ENCODE measurements at places on chromosomes 12 and 14.
A peak's percentile ranks its signal among the peaks of the same experiment; 100 is the strongest.

- no peak overlapping the region for H3K27ac ChIP-seq
- no peak for DNase-seq
- no peaks in the 10 kb centered on the region for H3K36me3 ChIP-seq
- peaks cover 10% of the 10 kb centered on the region for H3K27me3 ChIP-seq
- peaks cover 2% of the 10 kb centered on the region for H3K4me1 ChIP-seq
Measured at GRCh38 chr12:6262623-6263022, 47.9 kb upstream of the PLEKHG6 start.

DNA sequence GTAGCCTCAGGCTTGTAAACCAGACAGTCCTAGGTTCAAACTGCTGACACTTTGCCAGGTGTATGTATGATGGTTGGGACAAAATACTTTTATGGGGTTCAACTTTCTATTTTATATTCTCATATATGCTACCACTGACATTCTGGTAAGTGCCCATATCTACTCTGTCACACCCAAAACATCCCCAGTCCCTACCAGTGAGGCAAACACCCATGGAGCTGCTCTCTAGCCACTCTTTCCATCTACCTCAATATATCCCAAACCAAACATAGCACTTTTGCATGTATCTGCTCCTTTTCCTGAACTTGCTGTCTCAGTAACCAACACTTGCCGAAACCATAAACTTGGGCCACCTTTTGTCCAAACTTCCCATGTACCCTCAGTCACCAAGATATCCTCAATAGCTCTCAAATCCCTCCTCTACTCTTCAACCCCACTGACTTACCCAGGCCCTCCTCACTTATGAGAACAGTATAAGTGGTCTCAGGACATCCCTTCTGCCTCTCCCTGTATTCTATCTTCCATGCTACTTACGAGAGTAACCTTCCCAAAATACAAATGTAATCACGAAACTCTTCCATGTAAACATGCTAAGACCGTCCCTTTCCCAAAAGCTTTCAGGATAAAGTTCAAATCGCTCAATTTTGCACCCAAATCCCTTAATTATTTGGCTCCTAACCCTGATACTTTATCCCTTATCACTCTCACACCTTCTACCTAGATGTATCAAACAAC, 3.6 kb downstream of the GALC start:
- H3K27me3 ChIP-seq, result no peaks in the 10 kb centered on the region
- no peak for DNase-seq
- peaks cover 38% of the 10 kb centered on the region for H3K4me1 ChIP-seq
- no peak overlapping the region for H3K4me3 ChIP-seq
- no peak overlapping the region for H3K27ac ChIP-seq

DNA sequence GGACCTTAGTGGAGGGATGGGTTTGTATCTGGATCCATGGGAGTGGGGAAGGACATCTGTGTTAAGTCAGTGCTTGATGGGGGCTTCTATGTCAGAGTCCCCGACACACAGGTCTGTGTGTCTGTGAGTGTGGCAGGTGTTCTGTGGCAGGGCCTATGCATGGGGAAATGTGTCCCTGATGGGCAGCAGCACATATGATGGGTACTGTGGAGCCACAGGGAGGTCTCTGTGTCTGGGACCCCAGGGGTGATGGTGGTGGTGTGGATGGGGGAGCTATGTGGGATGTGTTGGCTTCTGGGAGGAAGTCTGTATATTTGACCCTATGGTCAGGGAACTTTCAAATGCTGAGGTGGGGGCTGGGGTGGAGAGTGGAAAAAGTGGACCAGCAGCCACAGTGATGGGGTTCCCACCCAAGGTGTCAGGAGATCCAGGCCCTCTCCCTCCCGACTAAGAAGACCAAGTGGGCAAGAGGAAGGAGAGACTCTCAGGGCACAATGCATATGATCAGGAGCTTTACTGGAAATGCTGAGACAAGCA, 16.5 kb downstream of the KRT7 start:
- H3K36me3 ChIP-seq, result peaks cover 25% of the 10 kb centered on the region
- H3K4me3 ChIP-seq, result no peak overlapping the region
- peaks cover 8% of the 10 kb centered on the region for H3K27me3 ChIP-seq
- peak overlapping the region; percentile 77 for H3K27ac ChIP-seq

- no peak overlapping the region for H3K4me3 ChIP-seq
- no peaks in the 10 kb centered on the region for H3K36me3 ChIP-seq
- no peak overlapping the region for H3K27ac ChIP-seq
- no peak for DNase-seq
- H3K4me1 ChIP-seq, result peaks cover 1% of the 10 kb centered on the region
Measured at GRCh38 chr12:12902036-12902435, 10.7 kb downstream of the GPRC5A start.

DNA sequence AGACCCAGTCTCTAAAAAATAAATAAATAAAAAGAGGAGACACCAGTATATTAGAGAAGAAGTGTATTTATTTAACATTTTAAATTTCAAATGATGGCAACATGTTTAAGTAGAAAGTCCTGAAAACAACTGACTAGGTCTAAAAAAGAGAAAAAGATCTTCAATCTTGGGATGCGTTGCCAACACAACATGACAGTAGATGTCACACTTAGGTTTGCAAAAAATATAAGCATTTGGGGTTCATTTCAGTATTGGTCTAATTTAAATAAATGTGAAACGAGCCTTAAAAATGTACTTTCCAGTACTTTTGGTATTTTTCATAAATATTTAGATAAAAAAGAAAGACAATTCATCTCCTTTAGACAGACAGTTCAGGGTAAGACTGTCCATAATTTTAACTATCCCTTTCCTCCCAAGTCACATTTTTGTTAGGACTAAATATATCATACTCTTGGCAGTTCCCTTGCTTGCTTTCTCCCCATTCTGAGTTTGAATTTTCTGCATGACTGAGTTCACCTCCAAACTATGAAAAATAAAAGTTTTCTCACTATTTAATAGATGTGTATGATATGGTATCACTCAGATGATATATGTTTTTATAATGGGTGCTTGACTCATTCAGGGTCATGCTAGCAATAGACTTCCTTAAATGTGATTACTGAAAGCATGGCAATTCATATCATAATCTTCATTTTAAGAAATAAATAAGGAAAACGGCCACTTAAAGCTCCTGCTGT, 4.3 kb downstream of the C14orf93 start:
- H3K27me3 ChIP-seq, result no peaks in the 10 kb centered on the region
- no peak for DNase-seq
- H3K27ac ChIP-seq, result peak overlapping the region; percentile 98
- H3K4me1 ChIP-seq, result peaks cover 49% of the 10 kb centered on the region
- H3K36me3 ChIP-seq, result peaks cover 5% of the 10 kb centered on the region

DNA sequence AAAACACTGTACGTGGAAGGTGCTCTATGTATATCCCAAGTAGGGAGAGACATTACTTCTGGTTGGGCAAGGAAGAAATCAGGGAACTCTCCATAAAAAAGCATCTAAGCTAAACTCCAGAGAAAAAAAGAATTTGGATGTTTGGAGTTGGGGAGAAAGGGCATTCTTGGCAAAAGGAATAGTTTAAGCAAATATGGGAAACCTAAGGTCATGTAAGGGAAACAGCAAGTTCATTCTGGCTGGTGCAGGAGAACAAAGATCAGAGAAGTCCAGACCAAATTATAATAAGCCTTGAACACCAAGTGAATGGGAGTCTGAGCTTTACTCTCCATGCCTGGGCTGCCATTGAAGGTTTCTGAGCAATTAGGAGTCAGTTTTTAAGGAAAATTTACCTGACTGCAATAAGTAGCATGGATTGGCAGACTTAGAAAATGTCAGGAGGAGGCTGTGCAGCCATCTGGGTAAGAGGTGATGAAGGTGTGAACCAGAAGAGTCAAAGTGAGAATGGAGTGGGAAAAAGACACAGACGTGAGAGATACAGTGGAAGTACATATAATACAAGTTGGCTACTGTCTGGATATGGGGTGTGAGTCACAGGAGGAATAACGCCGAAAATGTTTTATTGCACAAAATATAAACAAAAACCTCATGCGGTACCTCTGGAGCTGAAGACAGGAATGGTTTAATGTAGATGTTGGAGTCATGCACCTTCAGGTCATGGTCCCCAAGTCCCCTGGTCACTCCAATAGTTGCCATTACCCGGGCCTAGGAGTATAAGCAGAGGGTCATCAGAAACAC, 222.6 kb downstream of the MON2 start:
- no peaks in the 10 kb centered on the region for H3K36me3 ChIP-seq
- H3K4me3 ChIP-seq, result no peak overlapping the region
- no peak overlapping the region for H3K27ac ChIP-seq
- H3K4me1 ChIP-seq, result no peaks in the 10 kb centered on the region

DNA sequence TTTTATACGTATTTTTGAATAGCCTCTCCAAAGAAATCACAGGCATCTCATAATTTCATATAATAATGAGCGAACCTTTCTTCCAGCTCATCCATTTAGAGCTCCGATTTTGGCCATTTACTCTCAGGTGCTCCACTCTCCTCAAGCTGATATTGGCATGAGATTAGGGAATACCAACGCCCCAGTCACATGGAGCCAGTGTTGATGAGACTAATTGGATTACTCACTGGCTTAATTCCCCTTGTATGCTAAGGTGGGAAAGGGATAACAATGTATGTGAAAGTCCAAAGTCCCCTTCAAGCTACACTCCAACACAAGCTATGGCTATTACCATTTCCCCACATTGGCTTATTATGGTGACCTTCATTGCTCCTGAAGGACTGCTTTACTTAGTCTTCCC, 76.6 kb upstream of the NAV3 start:
- no peaks in the 10 kb centered on the region for H3K27me3 ChIP-seq
- no peaks in the 10 kb centered on the region for H3K4me1 ChIP-seq
- H3K4me3 ChIP-seq, result no peak overlapping the region
- no peak for DNase-seq
- H3K36me3 ChIP-seq, result no peaks in the 10 kb centered on the region
- no peak overlapping the region for H3K27ac ChIP-seq

DNA sequence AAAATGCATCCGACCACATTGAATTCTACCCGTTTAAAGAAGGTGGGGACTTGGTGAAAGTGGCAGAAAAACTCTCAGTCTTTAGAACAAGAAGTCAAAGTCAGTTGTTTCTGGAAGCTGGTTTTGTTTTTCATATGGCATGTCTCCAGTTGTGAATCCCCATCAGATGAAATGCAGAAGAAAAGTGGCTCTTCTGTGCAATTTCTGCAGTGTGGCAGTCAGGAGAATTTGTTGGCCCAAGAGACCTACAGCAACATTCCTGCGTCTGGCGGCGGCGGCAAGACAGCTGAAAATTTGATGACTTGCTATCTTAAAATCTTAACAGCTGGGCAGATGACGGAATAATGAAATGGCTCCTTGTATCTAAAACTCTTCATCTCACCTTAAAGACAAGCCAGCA, 201.5 kb downstream of the FOXN3 start:
- H3K4me1 ChIP-seq, result peaks cover 7% of the 10 kb centered on the region
- no peak for DNase-seq
- no peak overlapping the region for H3K27ac ChIP-seq
- H3K36me3 ChIP-seq, result peaks cover 22% of the 10 kb centered on the region
- no peaks in the 10 kb centered on the region for H3K27me3 ChIP-seq

DNA sequence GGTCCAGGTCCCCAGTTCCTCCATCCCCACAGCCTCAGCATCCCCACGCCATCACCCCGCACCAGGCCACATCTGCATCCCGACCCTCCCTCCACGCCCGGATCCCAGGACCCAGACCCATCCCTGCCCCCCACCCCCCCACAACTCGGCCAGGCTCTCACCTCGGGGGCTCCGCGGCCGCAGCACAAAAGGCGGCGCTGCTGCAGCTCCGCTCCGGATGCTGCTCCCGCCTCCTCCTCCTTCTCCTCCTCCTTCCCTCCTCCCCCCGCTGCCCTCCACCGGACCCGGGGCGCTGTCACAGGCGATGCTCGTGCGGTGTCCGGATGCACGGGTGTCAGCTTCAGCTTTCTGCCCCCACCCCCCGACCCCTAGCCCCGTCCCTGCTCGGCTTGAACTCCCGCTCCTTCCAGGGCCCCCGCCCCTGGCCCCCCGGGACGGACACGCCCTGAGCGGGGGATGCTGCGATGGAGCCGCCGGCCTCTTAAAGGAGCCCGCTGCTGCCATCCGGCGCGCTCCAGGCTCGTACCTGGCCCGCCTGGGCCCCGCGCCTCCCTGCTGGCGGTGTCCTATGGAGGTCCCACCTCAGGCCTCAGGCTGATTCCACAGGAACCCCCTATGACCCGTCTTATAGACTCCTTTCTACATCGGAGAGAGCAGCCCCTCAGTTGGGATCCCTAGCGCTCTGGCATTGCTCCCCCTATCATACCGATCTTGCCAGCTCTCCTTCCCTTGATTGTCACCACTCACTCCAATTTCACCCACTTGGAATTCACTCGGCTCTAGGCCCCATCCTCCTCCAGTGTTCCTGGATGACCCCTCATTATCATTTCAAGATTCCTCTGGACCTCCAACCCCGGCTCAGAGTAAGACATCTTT, at the start of gene MAP3K12:
TSS of gene MAP3K12 (minus strand) at position 193 of the 876 bp plus-strand sequence. CDS start 12,067 bp downstream, outside the sequence.
- H3K4me3 ChIP-seq, result peak within 1 kb of the TSS; percentile 81
- peaks cover 7% of the 10 kb centered on the region for H3K36me3 ChIP-seq
- peak within 1 kb of the TSS; percentile 94 for H3K27ac ChIP-seq
- no peaks in the 10 kb centered on the region for H3K27me3 ChIP-seq
- peak; percentile 79 for DNase-seq

DNA sequence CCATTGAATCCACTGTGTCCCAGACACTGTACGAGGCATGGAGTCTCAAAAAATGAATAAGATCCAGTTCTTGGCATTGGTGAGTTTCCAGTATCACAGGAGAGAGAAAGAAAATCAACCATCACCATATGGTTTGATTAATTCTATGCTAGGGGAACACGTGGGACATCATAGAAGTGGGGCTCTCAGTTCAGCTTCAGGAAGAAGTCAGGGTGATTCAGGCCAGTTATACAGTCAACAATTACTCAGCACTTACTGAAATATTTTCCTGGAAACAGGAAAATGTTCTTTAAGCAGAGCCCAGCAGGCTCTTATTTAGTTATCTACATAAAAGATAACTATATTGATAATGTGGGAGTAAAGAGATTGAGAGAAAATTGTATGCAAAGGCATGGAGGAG, 407.2 kb downstream of the NOVA1 start:
- H3K27ac ChIP-seq, result no peak overlapping the region
- no peaks in the 10 kb centered on the region for H3K27me3 ChIP-seq
- H3K4me1 ChIP-seq, result no peaks in the 10 kb centered on the region

- H3K4me1 ChIP-seq, result peaks cover 3% of the 10 kb centered on the region
- peaks cover 11% of the 10 kb centered on the region for H3K36me3 ChIP-seq
- H3K27ac ChIP-seq, result no peak overlapping the region
- H3K27me3 ChIP-seq, result no peaks in the 10 kb centered on the region
- no peak overlapping the region for H3K4me3 ChIP-seq
Measured at GRCh38 chr14:58401587-58401986, 5.9 kb downstream of the TOMM20L start.
